ENCODE measurements at places on chromosomes 13 and 19.

GRCh38 chr19:29945017-29945416 is 3.0 kb downstream of the URI1 start:
- DNase-seq: no peak

- DNase-seq: no peak
Measured at GRCh38 chr13:114173745-114174144, 5.3 kb upstream of the CFAP97D2 start.

- DNase-seq: no peak
Measured at GRCh38 chr13:65036999-65037398, 2193.1 kb downstream of the PCDH9 start.

GRCh38 chr19:51735759-51736449 is 12.1 kb upstream of the HAS1 start:
- no peak for DNase-seq

DNA sequence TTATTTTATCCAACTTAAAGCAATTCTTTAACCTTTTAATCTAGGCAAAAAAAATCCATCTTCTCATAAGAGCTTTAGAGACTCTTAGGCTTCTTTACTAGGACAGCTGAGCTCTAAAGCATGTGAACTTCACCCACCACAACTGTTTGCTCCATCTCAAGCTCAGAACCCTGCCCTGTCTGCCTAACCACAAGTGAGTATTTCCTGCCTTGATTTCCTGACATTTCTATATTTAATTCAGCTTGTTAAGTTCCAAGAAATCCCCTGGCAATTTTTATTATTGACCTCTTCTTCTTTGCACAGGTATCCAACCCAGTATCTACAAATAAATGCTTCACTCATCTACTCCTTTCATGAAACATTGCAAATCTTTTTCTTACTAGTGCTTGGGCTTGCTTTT is 21.1 kb upstream of the CEACAM21 start:
- no peak for DNase-seq

All from central memory CD8-positive, alpha-beta T cell (primary cell).